CD4-positive, alpha-beta T cell treated with Interleukin-4 for 4 hours (primary cell): ENCODE measurements at places on chromosomes 16 and 17.

DNA sequence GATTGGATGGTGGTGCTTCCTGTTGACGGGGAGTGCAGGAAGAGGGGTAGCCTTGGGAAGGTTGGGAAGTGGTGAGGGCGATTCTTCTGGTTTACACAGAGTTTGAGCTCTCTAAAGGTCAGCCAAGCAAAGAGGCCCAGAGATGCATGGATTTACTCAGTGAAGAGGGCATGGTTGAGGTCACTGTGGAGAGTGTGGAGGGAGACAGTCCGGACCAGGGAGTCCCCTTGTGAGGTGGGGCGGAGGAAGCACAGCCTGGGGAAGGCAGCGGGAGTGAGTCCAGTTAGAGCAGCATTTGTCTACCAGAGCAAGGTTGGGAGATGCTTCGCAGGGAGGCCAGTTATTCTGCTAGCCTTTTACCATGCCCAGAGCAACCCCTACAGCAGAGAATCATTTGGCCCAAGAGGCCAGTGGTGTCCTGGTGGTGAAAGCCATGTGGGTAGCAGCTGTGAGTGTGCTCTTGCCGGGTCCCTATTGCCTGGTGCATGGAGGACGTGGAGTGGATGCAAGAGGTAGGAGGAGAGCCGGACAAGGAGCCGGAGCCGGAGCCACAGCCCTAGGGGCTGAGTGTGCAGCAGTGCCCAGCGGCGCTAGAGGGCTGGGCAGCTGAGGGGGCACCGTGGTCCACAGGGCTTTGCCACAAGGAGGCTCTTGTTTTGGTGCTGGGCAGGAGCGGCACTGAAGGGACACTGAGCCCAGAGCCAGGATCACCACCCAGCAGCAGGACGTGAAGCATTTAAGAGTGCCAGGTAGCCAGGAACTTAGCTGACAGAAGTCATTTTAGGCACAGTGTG lies 27.7 kb downstream of the PRMT7 start:
- DNase-seq, result no peak

GRCh38 chr17:38598536-38598935 lies 7.2 kb downstream of the SRCIN1 start:
- DNase-seq, result no peak

DNA sequence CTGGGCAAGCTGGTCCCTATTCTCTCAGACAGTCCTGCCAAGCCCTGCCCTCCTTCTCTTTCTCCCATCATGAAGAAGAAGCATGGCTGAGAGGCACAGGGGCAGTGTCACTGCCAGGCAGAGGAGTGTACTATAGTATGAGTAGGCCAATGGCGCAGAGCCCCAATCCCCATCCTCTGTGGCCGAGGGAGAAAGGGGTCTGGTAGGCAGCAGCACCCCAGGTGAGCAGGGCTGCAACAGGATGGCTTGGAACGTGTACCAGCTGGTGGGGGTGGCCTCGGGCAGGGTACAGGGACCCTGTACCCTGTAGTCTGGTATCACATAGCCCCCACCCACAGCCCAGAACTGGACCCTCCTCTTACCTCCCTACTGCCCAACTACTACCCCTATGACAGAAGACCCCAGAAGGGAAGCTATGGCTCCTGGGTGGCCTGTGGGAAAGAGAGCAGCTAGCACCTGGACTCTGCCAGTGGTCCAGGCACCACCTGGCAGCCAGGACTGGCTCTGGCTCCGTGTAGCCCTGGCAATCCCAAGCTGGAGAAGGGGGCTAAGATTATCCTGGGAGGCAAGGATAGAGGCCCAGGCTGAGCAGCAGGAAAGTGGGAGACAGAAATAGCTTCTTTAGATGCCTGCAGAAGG lies 4.4 kb downstream of the SMARCD2 start:
- DNase-seq, result no peak

- no peak for DNase-seq
These were observed 56.6 kb downstream of the TMEM186 start for GRCh38 chr16:8740775-8741355.

DNA sequence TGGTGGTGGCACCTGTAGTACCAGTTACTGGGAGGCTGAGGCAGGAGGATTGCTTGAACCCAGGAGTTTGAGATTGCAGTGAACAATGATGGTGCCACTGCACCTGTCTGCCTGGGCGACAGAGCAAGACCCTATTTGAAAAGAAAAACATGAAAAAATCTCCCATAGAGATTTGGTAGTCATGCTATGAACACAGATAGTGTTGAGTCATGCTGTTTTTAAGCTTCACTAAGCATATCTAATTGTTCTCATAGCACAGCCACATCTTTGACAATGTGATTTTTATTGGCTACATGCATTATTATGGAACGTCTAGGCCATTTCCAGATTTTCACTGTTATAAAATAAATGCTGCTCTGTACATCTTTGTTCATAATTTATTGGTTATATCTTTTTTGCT lies 6.0 kb downstream of the IL34 start:
- DNase-seq, result no peak

- DNase-seq, result peak; percentile 35
These were observed 11.0 kb downstream of the CYB561 start for GRCh38 chr17:63434951-63435571.

GRCh38 chr16:56196381-56196780 lies 5.1 kb downstream of the GNAO1 start:
- DNase-seq, result no peak

DNA sequence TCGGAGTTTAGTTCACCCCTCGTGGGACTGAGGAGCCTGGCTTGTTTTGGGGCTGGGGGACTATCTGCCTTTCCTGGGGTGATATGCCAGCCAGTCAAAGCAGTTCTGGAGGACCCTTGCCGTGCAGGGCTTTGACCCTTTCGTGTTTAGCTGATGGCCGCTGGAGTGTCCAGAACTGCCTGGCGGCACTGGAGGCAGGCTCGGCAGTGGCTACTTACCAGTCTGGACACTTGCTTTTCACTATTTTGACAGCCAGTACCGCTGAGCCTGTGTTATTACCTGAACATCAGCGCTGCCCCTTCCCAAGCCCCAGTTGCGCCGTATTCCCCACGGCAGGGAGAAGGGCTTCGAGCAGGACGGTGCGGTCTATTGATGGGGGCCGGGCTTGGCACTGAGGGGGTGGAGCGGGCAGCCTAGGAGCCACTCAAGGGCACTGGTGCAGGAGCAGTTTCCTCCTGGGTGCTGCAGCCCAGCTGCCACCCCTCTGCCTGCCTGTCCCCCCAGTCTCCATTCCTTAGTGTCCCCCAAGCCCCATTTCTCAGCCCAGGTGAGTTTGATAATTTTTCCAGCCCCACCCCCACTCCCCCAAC lies 18.6 kb downstream of the CCDC92B start:
- no peak for DNase-seq

DNA sequence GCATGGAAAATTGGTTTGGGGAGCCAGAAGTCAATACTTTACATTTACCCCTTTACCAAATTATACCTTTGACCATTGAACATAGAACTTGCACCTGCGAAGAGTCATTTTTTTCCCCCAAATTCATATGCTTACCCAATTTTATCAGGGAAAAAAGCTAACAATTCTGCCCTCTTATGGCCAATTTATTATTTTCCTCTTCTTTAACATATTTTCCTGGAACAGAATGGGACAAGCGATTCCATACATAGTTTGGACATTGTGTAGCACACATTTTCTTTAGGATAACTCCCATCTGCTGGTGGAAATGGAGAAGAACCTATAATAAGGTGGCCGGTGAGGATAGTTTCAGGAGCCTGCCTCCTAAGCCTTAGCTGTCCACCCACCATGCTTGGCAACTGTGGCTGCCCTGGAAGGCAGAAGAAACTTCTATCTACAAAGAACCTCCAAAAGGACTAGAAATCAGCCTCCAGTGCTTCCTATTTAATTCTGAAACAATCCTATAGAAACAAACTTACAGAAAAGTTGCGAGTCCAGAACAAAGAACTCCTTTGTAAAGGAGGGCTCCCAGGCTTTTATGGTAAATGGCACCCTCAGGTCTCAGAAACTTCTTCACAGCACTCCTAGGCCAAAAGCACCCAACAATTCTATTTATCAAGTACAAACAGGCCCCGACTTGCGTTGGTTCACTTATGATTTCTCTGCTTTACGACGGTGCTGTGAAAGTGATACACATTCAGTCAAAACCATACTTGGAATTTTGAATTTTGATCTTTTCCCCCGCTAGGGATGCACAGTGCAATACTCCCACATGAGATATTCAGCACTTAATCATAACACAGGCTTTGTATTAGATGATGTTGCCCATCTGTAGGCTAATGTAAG lies 64.1 kb upstream of the CACNG4 start:
- DNase-seq, result no peak

DNA sequence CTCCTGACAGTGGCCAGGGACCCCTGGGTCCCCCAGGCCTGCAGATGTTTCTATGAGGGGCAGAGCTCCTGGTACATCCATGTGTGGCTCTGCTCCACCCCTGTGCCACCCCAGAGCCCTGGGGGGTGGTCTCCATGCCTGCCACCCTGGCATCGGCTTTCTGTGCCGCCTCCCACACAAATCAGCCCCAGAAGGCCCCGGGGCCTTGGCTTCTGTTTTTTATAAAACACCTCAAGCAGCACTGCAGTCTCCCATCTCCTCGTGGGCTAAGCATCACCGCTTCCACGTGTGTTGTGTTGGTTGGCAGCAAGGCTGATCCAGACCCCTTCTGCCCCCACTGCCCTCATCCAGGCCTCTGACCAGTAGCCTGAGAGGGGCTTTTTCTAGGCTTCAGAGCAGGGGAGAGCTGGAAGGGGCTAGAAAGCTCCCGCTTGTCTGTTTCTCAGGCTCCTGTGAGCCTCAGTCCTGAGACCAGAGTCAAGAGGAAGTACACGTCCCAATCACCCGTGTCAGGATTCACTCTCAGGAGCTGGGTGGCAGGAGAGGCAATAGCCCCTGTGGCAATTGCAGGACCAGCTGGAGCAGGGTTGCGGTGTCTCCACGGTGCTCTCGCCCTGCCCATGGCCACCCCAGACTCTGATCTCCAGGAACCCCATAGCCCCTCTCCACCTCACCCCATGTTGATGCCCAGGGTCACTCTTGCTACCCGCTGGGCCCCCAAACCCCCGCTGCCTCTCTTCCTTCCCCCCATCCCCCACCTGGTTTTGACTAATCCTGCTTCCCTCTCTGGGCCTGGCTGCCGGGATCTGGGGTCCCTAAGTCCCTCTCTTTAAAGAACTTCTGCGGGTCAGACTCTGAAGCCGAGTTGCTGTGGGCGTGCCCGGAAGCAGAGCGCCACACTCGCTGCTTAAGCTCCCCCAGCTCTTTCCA lies 25.1 kb downstream of the C1QTNF1 start:
- no peak for DNase-seq

DNA sequence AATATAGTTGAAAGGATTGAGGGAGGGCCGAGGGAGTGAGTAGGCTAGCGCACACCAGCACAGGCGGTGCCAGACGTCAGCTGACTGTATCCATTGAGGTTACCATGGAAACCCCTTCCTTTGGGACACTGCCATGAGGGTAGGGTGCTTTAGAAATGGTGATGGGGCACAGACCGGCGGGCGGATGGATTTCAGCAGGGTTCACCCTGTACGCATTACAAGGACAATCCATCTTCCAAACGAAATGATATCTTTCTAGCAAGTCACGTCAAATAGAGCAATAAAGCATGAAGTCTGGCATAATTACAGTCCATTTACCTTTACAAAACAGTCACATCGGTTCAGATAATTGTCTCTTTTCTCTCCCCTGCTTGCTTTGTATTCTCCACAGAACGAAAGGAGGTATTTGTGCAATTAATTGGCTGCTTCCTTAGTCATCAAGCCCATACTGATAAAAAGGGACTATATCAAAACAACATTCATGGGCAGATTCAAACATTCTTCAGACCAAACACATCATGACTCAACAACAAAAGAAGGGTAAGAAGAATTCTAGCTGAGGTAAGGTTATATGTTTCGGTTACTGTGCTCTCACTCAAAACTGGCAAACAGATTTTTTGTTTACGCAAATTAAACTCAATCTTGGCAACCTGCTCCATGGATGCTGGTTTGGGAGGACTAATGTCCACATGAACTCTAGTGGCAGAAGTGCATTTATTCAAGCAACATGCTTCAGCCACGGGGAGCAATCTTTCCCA lies 140.6 kb downstream of the CDK5R1 start:
- no peak for DNase-seq

- DNase-seq, result no peak
These were observed 603.4 kb upstream of the CDH11 start for GRCh38 chr16:65725156-65725845.

DNA sequence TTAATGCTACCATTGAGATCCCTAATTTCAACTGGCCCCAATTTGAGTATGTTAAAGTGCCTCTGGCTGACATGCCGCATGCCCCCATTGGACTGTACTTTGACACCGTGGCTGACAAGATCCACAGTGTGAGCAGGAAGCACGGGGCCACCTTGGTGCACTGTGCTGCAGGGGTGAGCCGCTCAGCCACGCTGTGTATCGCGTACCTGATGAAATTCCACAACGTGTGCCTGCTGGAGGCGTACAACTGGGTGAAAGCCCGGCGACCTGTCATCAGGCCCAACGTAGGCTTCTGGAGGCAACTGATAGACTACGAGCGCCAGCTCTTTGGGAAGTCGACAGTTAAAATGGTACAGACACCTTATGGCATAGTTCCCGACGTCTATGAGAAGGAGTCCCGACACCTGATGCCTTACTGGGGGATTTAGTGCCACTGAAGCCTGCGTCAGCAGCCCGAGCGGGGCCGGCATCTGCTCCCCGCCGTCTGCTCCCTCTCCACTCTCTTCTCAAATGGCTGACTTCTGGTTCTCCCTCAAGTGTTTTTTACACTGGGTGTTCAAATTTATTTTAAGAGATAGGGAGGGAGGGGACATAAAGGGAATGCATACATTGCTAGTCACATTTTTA lies 22.9 kb downstream of the DUSP14 start:
- DNase-seq, result no peak

- no peak for DNase-seq
These were observed 658.4 kb downstream of the TOX3 start for GRCh38 chr16:51888534-51888933.

DNA sequence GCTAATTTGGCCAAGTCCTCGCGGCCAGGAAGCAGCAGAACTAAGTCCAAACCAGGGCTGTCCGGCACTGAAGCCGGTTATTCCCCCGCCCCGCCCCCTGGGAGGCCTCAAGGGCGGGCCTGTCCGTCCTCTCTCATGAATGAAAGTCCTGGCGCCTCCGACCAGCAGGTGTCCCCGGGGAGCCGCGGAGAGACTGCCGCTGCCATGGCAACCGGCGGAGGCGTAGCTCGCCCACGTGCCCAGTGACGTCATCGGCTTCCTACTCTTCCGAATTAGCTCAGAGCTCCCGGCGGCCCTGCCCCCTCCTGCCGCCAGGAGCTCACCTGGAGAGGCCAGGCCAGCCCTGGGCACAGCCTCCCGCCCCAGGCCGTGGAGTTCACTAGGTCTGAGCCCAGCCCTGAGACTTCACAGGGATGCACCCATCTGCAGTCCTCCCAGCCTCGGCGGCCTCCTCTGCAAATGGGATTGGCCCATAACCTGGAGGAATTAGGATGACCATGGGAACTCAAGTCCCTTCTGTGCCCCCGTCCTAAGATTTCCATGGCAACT lies 1.3 kb downstream of the SPATA2L start:
- peak; percentile 95 for DNase-seq

DNA sequence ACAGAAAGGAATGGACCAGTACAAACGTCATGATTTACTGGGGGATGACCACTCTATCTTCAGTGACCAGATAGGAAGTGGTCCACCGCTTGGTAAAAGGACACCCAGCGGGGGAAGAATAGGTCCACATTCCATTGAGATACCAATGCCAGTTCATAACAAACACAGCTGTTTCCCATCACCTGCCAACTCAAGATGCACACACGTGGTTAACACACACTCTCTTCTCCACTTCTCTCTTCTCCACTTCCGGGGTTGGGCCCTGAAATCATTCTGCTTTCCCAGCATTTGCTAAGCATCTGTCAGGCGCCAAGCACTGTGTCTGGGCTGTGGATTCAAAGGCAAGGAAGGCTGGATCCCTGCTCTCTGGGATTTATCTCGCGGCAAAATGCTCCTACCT lies 175.5 kb downstream of the SLC39A11 start:
- DNase-seq, result no peak
